Iris pigment epithelial cell (primary cell): ENCODE measurements at places on chromosomes 3 and 15.

- DNase-seq = no peak
These were observed 51.3 kb downstream of the TLNRD1 start for GRCh38 chr15:81052046-81052445.

DNA sequence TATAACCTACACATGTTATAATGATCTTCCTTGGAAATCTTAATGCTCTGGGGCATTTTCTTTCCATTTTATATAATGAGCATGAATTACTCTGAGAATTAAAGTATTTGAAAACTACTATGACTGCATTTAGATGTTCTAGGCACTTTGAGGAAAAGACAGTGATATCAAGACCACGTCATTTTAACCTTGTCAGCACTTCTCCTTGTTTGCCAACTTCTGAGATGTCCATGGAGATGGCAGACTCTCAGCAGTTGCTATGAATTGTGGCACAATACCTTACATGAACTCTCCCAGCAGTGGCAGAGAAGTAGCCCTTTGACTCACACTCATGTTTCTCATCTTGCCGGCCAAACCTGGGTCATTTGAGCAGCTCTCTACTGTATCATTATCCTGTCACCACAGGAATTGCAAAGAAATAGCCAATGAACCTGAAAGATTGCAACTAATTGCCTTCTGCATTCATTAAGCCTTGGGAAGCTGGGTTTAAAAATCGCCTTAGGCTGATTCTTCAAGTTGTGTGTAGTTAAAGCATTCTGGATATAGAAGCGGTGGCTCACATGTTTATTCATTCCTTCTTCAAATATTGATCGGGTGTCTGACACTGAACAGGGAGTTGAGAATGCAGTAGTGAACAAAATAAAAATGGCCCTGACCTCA, 272.2 kb upstream of the CFAP20DC start:
- DNase-seq = no peak

DNA sequence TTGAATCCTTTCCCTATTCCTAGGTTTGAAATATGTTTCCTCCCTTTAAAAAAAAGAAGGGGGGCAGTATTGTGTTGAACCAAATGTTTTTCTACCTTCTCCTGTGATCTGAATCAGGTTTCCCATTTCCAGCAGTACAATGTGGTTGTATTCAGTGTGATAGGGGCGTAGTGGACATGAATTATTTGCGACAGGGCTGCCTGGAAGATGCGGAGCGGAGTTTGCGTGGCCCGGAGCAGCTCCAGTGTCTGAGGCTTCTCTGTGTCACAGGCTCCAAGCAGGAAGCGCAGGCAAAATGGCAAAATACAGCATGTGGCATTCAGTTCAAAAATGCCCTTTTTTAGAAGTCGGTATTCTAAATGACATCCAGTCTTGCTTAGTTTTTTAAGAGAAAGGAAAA, 154.4 kb downstream of the PGPEP1L start:
- DNase-seq = peak; percentile 95

DNA sequence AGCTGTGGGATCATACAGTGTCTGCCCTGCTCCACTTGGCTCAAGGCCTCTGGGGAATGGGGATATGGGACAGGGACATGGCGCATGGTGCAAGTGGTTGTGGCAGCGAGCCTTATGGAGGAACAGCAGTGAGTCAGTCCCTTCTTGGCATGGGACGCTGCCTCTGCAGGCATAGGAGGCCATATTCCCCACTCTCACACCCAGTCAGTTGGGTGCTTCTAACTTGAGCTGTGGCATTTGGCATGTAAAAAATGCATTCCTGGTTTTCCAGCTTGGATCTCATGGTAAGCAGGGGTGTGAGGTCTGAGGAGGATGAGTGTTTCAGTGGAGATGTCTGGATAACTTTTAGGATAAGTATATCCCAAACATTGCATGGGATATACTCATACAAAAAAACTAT, 31.6 kb upstream of the UBE2Q2 start:
- no peak for DNase-seq

GRCh38 chr15:41438206-41438605, 21.3 kb downstream of the RTF1 start:
- DNase-seq = peak; percentile 39

GRCh38 chr3:197027896-197028727, 1.5 kb downstream of the MELTF start:
- no peak for DNase-seq

- DNase-seq = peak; percentile 55
These were observed 13.6 kb downstream of the MRPS25 start for GRCh38 chr3:15051531-15051930.

- no peak for DNase-seq
These were observed 72.9 kb downstream of the TMCC1 start for GRCh38 chr3:129820587-129820986.

GRCh38 chr15:56754772-56755370, 21.6 kb upstream of the ZNF280D start:
- DNase-seq = no peak

DNA sequence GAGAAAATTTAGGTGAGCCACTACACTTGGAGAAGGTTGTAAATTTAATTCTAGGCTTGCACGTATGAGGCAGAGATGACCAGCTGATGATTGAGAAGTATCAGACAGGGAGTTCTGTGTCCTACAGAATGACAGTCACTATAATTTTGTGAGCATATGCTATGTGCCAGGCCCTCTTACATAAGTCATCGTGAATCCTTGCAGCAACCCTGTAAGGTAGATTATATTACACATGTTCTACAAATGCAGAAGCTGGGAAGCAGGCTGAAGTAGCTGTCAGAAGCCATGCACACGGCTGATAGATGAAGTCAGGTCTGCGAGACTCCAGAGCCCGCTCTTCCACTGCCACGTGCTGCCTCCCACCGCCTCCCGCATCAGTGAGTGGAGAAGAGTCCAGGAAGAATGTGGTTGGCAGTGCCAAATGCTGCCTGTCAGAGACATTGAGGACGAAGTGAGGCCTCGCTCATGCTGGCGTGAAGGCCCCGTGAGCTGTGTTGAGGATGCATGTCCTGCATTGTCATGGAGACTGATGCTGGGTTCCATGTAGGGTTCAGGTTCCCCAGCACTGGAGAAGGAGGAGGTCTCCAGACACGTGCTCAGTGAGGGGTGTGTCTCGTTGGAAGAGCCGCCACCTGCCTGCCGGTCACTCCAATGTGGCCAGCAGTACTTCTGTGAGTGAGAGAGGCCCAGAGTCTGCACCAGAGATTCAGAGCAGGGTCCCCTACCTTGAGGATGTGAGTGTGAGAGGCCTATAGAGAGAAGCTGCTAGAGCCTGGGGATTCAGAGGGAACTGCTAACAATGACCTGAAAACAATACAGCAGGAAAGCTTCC, 123.3 kb upstream of the PLXNA1 start:
- no peak for DNase-seq

DNA sequence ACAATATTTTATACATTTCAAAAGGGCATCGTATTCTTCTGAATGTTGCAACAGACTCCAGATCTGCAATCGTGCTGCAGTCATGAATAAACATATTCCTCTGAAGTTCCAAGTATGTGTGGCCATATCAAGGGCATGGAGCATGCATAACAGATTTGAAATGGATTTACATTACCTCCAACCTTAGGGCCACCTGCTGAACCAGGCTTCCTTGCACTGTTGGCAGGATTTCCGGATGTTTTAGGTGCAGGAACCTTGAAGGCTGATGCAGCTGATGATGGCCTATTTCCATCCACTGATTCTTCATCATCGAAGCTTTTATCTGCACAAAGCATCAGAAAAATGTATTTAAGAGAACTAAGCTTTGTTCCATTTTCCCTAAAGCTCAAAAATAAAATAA, 73.5 kb downstream of the CLASP2 start:
- DNase-seq = no peak

GRCh38 chr15:71889385-71889784, 79.0 kb downstream of the NR2E3 start:
- no peak for DNase-seq

- DNase-seq = no peak
These were observed 4.7 kb upstream of the CALML4 start for GRCh38 chr15:68209735-68210408.

- no peak for DNase-seq
These were observed 36.7 kb downstream of the PTPN9 start for GRCh38 chr15:75542386-75542797.
